ENCODE measurements at places on chromosomes 3 and 15.
A peak's percentile ranks its signal among the peaks of the same experiment; 100 is the strongest.

- no peak for DNase-seq
Measured at GRCh38 chr3:178709051-178709450, 172.8 kb downstream of the KCNMB2 start.

DNA sequence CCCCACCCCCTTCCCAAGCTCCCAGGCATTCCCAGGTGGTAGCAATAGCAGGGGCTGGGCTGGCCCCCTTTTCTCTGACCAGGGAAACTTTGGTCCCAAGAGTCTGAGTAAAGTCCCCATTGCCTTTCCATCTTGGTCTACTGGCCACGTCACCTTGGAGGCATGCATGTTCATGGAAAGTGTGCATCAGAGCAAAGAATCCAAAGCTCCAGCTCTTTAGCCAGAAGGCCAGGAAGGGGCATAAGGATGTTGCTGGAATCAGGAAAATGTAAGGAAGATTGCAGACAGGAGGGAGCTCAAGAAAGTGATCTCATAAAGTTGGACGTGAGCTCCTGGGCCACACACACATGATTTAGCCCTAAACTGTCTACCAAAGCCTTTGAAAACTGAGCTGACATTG lies 63.6 kb downstream of the KBTBD12 start:
- no peak for DNase-seq

GRCh38 chr15:42704492-42704926 lies 32.4 kb downstream of the CDAN1 start:
- DNase-seq = peak; percentile 42

DNA sequence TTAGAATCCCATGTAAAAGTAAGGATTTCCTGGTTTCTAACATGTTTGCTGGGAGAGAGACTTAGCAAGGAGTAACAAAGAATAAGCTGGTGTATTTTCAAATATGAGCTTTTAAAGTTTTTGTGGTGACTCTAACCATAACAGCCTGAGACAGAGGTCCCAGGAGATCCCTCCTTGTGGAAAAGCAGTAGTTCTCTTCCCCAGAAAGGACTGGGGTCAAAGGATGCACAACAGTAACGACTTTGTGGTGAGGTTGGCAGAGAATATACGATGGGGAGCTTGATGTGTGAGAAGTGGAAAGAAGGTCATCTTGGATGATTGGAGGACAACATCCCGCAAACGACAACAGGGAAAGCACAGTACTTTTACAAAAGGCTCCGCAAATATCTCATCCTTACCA lies 38.2 kb downstream of the ABHD5 start:
- no peak for DNase-seq

DNA sequence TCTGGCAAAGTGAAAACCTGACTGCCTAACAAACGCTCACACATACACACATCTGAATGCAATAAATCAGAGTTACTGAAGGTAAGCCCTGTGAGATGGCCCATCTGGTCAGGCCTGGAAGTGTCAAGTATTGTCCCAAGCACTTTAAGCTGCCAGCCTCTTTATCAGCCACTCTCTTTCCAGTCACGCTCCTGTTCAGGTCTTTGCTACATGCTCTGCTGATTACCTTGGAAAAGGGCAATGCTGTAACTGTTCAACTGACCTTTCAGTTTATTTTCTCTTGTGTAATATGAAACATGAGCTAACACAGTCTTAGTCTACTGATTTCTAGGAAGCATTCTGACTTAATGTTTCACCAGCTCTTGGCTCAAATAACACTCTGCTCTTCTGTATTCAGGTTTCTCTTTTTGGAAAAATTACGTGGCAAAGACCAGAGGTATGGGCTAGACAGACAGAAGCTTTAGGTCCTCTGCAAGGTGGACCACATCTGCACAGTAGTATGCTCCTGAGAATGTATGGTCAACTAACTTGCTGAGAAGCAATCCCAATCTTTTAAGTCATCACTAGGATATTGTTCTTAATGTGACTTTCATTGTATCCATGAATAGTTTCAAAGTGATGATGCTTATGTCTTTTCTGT lies 44.5 kb downstream of the GBE1 start:
- DNase-seq = peak; percentile 82

GRCh38 chr3:46715507-46716175 lies 2.0 kb downstream of the PRSS50 start:
- no peak for DNase-seq

DNA sequence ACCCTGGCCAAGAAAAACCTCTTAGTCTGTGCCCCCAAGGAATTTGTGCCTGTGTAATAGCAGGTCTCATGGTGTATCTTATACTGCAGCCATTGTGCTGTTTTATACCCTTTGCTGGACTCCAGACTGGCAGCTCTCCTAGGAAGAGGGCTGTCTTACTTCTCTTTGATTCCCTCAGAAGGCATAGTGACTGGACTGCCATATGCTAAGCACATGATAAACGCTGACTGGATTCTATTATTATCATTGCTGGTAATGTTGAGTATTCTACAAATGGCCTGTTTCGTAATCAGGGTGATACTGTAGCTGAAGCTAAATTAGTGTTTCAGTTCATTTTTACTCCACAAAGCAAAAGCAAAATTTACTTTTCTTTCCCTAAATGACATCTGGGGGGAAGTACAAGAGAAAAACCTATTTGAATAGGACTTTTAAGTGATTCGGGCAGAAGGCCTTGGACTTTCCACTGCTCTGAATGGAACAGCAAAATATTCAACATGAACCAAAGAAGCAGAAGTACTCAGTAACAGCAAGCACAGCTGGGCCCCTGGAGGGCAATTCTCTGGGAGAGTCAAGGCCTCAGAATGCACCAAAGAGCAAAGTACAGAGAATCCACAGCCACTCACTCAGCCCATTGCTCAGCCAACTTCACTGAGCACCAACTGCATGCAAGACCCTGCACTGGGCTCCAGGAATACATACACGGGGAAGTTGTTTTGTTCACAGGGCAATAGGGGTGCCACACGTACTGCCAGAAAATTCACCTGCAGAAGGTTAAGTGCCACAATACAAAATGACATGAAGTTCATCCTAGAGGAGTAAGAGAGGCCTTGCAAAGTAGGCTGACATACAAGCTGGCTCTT lies 7.9 kb upstream of the BCL2A1 start:
- no peak for DNase-seq

Measured in RCC 7860 (cell line).